ENCODE measurements at places on chromosomes 5 and 9. TPM values are rescaled to one million over a fixed set of nuclear protein-coding genes. Genes with fewer than 3 reads are reported as not detected.

The PCDHA10 gene
- total RNA-seq = 0.33 TPM

DNA sequence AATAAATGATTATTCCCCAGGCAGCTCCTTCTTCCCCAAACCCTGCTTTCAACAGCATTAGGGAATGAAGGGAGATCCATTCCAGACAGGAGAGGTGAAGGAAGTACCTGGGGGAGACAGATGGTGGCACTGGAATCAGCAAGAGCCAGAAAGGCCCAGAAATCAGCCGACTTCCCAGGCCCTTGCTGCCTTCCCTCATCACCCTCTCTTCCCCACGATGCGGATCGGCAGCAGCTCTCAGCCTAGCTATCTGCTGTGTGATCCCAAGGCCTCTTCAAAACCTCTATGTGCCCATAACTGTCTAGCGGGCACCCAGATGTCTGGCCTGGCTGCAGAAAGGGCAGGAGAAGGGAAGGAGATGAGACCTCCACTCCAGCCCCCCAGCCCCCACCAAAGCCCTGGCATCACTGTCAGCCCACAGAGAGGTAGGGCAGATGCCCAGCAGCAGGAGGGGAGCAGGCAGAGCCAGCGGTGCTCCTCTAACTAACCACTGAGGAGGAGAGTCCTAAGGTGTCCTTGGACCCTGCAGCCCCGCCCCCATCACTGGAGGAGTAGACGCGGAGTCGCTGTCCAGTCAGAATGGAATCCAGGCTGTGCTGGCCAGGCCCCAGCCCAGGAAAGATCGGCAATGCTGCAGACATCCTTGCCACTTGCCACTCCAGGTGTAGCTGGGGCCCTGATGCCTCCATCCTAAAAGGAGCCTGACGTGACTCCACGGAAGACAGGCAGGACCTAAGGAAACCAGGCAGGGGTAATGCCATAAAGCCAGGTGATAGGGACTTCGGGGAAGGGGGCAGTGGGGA, 12.7 kb downstream of the CNTFR start:
- no peaks in the 10 kb centered on the region for H3K27me3 ChIP-seq
- no peaks in the 10 kb centered on the region for H3K4me1 ChIP-seq
- H3K27ac ChIP-seq = no peak overlapping the region

GRCh38 chr9:91359083-91359482, 2.6 kb downstream of the AUH start:
- H3K36me3 ChIP-seq = peaks cover 7% of the 10 kb centered on the region
- H3K27ac ChIP-seq = no peak overlapping the region
- no peak for DNase-seq
- H3K27me3 ChIP-seq = no peaks in the 10 kb centered on the region
- peaks cover 5% of the 10 kb centered on the region for H3K4me1 ChIP-seq

- DNase-seq = no peak
- no peaks in the 10 kb centered on the region for H3K27me3 ChIP-seq
- H3K4me3 ChIP-seq = no peak overlapping the region
- no peaks in the 10 kb centered on the region for H3K4me1 ChIP-seq
- no peaks in the 10 kb centered on the region for H3K36me3 ChIP-seq
- H3K27ac ChIP-seq = no peak overlapping the region
These were observed 12.6 kb downstream of the GPSM1 start for GRCh38 chr9:136339958-136340310.

- no peaks in the 10 kb centered on the region for H3K4me1 ChIP-seq
- DNase-seq = no peak
- no peaks in the 10 kb centered on the region for H3K27me3 ChIP-seq
- no peak overlapping the region for H3K4me3 ChIP-seq
- no peak overlapping the region for H3K27ac ChIP-seq
These were observed 163.8 kb downstream of the TMEM38B start for GRCh38 chr9:105858006-105858690.

DNA sequence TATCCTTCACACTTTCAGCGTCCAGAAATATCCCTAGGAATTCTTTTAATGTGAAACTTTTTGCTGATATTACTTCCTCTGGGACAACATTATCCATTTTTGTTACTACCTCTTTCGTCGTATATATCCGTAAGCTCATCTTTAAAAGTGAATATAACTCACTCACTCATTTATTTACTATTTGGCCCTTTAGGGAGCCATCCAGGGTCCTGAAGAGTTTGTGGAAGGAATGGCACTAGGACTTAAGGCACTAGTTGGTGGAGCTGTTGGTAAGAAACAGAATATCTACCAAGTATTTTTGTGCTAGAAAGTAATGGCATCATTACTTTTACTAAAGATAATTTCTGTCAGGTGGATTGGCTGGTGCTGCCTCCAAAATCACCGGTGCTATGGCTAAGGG, 192.7 kb downstream of the VPS13A start:
- no peak overlapping the region for H3K4me3 ChIP-seq
- H3K36me3 ChIP-seq = no peaks in the 10 kb centered on the region
- DNase-seq = no peak
- no peak overlapping the region for H3K27ac ChIP-seq

DNA sequence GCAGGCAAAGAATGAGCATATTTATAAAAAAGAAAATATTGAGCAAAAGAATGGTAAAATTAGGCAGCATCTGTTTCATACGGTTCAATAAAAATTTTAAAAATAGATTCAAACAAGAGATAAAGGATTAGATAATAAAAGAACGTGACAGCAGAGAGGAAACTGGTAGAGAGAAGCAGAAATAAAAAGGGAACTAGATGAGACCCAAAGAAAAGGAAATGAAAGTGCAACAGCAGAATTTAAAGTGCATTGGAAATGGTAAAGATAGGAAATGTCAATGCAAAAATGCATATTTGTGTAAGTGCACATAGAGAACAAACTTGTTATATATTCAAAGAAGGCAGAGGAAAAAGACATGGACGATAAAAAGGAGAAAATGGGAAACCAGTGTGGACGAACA, 70.2 kb downstream of the SUSD1 start:
- no peak overlapping the region for H3K4me3 ChIP-seq
- no peak overlapping the region for H3K27ac ChIP-seq
- no peak for DNase-seq
- no peaks in the 10 kb centered on the region for H3K27me3 ChIP-seq
- no peaks in the 10 kb centered on the region for H3K4me1 ChIP-seq
- H3K36me3 ChIP-seq = no peaks in the 10 kb centered on the region

The PCDHGB1 gene
- total RNA-seq = 2.0 TPM

The JAKMIP2 gene
- total RNA-seq = not detected

The CLIC3 gene
- total RNA-seq = 6.2 TPM

- H3K36me3 ChIP-seq = no peaks in the 10 kb centered on the region
- no peak overlapping the region for H3K4me3 ChIP-seq
- H3K27ac ChIP-seq = no peak overlapping the region
These were observed 129.5 kb upstream of the GAS1 start for GRCh38 chr9:87076825-87077224.

DNA sequence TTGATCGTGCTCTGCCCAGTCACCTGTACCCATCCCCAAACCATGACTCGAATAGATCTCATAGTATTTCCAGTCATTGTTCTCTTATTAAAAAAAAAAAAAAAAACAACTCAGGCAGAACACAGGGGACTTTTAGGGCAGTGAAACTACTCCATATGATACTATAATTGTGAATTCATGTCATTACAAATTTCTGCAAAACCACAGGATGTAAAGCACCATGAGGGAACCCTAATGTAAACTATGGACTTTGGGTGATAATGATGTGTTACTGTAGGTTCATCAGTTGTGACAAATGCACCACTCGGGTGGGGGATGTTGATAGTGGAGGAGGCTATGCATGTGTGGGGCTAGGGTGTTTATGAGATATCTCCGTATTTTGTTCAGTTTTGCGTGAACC, 133.8 kb downstream of the RAB3C start:
- DNase-seq = no peak
- no peak overlapping the region for H3K4me3 ChIP-seq
- H3K27ac ChIP-seq = no peak overlapping the region
- no peaks in the 10 kb centered on the region for H3K36me3 ChIP-seq

DNA sequence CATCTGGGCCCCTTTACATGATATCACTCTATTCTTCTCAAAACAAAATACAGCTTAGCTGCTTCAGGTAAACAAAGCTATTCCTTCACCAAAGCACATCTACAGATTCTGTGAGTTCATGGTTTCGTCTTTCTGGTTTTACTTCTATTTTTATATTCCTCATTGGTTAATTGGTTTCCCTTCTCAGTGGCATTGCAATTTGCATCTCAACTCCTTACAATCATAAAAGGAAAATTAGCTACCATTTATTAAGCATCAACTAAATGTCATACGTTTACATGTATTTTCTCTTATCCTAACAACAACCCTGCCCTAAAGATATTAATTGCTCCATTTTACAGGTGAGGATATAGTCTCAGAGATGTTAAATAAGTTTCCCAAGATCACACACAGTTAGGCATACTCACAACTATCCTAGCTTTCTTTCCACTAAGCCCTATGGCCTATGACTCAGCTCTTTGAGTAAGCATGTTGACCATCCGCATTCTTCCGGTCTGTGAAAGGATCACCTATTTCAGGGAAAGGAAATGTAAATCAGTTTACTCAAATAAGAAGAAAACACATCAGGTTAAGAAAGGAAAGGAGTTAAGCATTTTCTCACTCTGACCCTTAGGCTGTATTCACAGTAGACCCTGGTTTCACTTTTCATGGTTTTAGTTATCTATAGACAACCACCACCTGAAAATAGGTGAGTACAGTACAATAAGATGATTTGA, 146.1 kb downstream of the CAAP1 start:
- H3K4me1 ChIP-seq = no peaks in the 10 kb centered on the region
- no peaks in the 10 kb centered on the region for H3K27me3 ChIP-seq
- H3K4me3 ChIP-seq = no peak overlapping the region
- H3K27ac ChIP-seq = no peak overlapping the region
- no peaks in the 10 kb centered on the region for H3K36me3 ChIP-seq

The ABLIM3 gene
- total RNA-seq = 12.9 TPM

- no peaks in the 10 kb centered on the region for H3K27me3 ChIP-seq
- no peak overlapping the region for H3K27ac ChIP-seq
- H3K4me1 ChIP-seq = no peaks in the 10 kb centered on the region
- no peak for DNase-seq
- H3K4me3 ChIP-seq = no peak overlapping the region
These were observed 34.6 kb upstream of the TNIP1 start for GRCh38 chr5:151115272-151115905.

The ADGRD2 gene
- total RNA-seq = not detected

GRCh38 chr9:73116031-73116430, 35.6 kb upstream of the ANXA1 start:
- H3K27me3 ChIP-seq = no peaks in the 10 kb centered on the region
- no peak overlapping the region for H3K4me3 ChIP-seq
- no peaks in the 10 kb centered on the region for H3K4me1 ChIP-seq
- no peak overlapping the region for H3K27ac ChIP-seq
- DNase-seq = no peak
- no peaks in the 10 kb centered on the region for H3K36me3 ChIP-seq

- no peak for DNase-seq
- no peaks in the 10 kb centered on the region for H3K4me1 ChIP-seq
- no peak overlapping the region for H3K4me3 ChIP-seq
- H3K36me3 ChIP-seq = no peaks in the 10 kb centered on the region
- no peaks in the 10 kb centered on the region for H3K27me3 ChIP-seq
These were observed 1162.5 kb upstream of the DMAC1 start for GRCh38 chr9:8962084-8962483.

The C5orf58 gene
- 0.15 TPM for total RNA-seq

The PCDHA2 gene
- total RNA-seq = not detected

DNA sequence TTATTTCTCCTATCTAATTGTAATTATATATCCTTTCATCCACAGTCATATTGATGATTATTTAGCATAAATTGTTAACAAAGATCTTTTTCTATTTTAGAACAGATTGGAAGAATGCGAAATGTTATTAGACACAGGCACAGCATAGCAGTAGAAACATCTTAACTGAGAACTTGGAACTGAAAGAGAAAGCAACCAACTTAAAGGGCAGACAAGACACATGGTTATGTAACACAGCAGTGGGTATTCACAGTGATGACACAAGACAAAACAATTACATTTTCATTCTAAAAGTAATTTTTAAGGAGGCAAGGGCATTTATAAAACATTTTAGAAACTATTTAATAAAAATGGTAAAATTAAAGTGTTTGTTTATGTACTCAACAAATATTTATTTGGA, 57.7 kb upstream of the MEF2C start:
- H3K4me3 ChIP-seq = no peak overlapping the region
- H3K27ac ChIP-seq = no peak overlapping the region
- H3K4me1 ChIP-seq = no peaks in the 10 kb centered on the region

- H3K4me1 ChIP-seq = no peaks in the 10 kb centered on the region
- no peaks in the 10 kb centered on the region for H3K36me3 ChIP-seq
- peaks cover 12% of the 10 kb centered on the region for H3K27me3 ChIP-seq
- no peak overlapping the region for H3K27ac ChIP-seq
- H3K4me3 ChIP-seq = no peak overlapping the region
- no peak for DNase-seq
These were observed 67.2 kb upstream of the FSTL4 start for GRCh38 chr5:133679534-133679933.

The OXCT1 gene
- total RNA-seq = 10.5 TPM

GRCh38 chr9:110886832-110887231, 151.4 kb downstream of the LPAR1 start:
- no peak overlapping the region for H3K27ac ChIP-seq
- no peak for DNase-seq
- H3K36me3 ChIP-seq = no peaks in the 10 kb centered on the region
- H3K4me3 ChIP-seq = no peak overlapping the region

GRCh38 chr5:51034222-51034901, 348.9 kb upstream of the ISL1 start:
- no peaks in the 10 kb centered on the region for H3K27me3 ChIP-seq
- H3K27ac ChIP-seq = no peak overlapping the region
- H3K4me1 ChIP-seq = no peaks in the 10 kb centered on the region
- DNase-seq = no peak

DNA sequence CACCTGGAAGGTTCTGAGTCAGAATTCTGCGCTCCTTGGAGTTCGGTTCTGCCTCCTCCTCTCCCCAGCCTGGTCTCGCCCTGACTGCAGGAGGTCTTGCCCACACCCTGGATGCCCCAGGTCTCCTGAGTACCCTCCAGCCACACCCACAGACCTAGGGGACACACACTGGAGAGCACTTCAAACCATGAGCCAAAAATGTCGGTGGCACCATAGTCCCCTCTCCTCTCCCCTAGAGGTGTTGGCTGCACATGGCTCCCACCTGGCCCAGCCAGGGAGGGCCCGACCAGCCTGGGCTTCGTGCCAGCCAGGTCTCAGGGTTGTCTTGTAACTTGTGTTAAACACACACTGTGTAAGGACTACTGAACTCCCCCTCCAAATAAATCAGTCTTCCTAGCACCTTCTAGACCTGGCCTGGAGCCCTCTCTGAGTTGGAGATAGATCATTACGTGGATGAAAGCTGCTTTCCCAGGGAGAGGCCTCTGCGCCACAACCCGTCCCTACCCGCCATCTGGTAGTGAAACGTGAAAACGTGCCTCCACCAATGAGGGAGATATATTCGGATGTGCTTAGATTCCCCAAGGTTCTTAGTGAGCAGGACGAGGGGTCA, 49.9 kb upstream of the CTSL start:
- no peaks in the 10 kb centered on the region for H3K36me3 ChIP-seq
- H3K27me3 ChIP-seq = no peaks in the 10 kb centered on the region
- H3K4me3 ChIP-seq = no peak overlapping the region

GRCh38 chr9:76107482-76107881, 217.0 kb downstream of the PCSK5 start:
- H3K36me3 ChIP-seq = no peaks in the 10 kb centered on the region
- no peak for DNase-seq
- H3K4me1 ChIP-seq = no peaks in the 10 kb centered on the region
- H3K4me3 ChIP-seq = no peak overlapping the region
- H3K27ac ChIP-seq = no peak overlapping the region
- H3K27me3 ChIP-seq = no peaks in the 10 kb centered on the region

Data from Panc1 (cell line).